ENCODE measurements at places on chromosomes 4 and X.

- DNase-seq, result no peak
Measured at GRCh38 chr4:29009908-29010307, 1710.3 kb upstream of the PCDH7 start.

DNA sequence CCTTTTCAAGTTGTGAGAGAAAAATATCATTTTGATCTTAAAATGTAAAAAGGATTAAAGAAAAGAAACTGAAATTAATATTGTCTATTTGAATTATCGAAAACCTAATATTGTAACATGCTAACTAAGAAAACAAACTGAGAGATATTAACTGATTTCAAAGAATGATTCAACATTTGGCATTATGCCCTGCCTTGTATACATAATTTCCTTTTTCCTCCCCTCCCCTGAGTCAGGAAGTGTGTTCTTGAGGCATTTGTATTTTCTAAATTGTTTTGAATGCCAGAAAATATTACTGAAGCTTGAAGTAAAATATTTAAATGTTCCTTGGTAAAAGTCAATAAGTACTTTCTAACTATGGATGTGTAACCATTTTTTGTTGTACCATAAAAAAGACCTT is 49.4 kb downstream of the RPS6KA3 start:
- DNase-seq, result no peak

DNA sequence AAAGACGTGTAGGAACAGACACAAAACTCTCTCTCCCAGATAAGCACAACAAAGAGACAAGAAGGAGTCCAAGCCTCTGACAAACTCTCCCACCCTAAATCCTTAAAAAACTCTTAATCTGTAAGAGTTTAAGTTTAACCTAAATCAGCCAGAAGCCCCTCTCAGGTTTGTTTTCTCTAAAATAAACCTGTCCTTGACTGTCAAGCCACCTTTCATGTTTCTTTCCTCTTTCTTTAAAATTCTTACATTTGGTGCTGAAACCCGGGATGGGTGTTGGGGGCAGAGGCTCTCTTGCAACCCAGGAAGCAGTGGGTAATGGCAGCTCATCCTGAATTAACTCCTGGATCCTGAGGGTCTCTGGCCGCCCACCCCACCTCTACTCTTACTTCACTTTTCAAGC is 107.8 kb upstream of the TENT5D start:
- no peak for DNase-seq

GRCh38 chr4:164876700-164877324 is at the start of gene APELA:
Gene APELA, plus strand, starts transcription at chr4:164877178. Its CDS starts 154 bp downstream, at chr4:164877332.
- no peak for DNase-seq

DNA sequence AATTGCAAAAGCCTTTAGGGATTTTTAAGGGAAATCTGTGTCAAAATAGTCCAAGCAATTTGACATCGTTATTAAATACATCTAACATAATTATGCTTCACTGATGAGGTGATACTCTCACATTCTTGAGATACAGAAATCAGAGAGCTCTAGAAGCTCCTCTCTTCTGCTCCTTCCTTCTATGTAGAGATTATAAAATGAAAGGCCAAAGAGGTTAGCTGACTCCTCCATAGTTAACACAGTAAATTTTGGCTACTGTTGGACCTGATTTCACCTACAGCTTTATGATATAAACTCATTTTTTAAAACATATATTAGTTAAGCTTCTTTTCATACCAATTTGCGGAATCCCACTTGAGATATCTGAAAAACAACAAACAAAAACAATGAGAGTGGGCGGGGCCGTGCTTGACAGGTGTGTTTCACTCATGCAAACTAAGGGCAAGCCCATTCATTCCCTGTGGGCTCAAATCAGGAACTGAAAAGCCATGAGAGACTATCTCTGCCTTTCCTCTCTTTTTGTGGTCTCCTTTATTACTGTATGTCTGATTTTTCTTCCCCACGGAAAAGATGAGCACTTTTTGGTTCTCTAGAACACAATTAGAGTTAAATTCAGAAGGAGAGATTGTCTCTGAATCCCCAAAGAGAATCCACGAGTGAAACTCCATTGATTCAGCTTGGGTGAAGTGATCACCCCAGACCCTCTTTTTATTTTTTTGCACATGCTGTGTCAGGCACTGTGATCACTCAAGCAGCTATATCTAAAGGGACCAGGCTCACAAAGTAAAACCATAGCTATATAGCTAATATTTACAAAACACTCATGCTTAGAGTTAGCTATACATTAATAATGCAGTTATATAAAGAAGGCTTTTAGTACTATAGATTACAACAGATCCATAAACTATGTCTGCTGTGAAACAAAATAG is 566.3 kb downstream of the IL15 start:
- no peak for DNase-seq

All from NCI-H1092 treated with DMSO at 0.1 percent for 48 hours (cell line).